Cortex of kidney (tissue), 1 donor: ENCODE measurements at places on chromosomes 2 and 18.

- DNase-seq, result no peak
Observed at GRCh38 chr18:10516078-10516477, 9.7 kb upstream of the NAPG start.

DNA sequence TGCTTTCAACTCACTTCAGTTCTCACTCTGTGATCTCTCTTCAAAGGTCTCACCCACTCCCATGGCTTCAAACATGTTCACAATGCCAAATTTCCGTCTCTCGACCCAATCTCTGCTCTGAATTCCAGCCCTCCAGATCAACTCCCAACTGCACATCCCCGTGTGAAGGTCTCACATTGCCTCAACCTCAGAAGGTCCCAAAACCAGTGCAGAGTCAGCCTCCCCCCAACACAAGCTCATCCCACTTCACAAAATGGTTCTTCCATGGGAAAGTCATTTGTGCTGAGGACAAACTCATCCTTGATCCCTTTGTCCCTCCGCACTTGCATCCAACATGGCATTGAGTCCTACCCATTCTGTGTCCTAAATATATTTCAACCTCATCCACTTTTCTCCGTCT lies 31.0 kb upstream of the GNAL start:
- DNase-seq, result no peak

DNA sequence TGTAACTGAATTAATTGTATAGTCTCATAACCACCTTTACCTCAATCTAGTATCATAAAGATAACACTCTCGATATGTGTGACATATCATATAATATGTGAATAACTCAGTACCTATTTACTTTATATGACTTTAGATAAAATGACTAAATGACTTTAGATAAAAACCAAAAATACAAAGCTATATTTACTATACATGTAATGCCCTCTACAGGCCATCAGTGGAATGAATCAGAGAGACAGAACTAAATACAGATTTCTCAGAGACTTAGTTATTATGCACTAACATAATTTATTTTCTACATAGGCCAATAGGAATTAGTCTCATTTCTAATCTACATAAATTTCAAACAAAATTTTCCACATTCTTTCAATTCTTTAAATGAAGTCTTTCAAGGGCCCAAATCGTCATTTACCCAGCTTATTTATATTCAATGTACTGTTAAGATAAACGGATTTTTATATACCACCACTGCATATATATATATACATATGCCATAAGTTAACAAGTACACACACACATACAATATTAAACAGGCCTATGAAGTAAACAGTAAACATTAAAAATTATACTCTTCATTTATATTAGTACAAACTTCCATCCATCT lies 219.9 kb downstream of the EXOC6B start:
- DNase-seq, result no peak

DNA sequence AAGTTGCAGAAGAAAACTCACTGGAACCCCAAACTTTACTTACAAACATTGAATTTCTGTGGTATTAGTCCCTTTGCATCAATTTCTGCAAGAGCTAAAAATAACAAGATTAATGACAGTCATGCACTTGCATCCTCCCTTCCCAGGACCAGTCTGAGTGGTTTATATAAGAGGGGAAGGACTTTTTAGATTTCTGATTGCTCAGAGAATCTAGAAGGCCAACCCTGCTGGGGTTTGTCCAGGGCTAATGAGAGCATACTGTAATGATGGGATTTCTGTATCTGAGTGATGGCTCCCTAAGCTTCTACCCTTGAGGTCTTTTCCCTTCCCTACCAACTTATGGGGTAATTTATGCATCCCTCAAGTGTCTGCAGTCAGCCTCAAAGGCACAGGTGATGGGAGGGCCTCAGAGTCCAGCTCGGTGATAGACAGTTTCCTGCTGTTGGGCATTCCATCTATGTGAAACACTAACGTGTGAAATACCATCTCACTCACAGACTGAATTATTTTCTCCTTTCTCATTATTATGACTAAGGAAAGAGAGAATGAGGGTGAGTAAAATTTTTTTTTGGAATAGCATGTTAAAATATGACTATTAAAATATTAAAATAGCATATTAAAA lies 556.3 kb downstream of the RIT2 start:
- no peak for DNase-seq

- no peak for DNase-seq
Observed at GRCh38 chr2:109065391-109065734, 63.6 kb upstream of the SH3RF3 start.

DNA sequence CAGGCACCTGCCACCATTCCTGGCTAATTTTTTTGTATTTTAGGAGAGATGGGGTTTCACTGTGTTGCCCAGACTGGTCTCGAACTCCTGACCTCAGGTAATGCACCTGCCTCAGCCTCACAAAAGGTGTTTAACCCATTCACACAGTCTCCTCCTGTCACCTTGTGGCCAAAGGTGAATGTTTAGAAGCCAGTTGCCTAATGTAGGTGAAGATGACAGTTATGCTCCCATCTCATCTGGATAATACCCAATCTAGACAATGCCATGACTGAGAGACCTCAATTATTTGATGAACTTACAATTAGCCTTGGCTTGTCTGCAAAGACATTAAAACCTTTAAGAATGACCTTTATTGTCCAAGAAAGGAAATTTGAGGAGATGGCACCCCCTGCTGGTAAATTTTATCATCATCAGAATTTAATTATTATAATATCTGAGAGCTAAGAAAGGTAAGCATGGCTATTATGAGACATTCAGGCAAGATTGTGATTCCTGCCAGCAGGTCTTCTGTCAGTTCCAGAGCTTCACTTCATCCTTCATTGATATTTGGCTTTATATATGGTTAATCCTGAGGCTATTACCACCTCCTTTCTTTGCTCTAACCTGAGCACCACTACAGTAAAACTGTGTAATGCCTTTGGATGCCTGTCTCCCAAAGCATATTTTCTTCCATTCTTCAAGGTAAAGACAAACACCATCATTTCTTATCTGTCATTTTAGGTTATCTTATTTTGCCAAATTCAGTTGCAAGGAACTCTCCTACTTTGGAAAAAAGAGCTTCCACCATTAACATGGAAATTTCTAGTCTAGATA lies 117.6 kb downstream of the FAM124B start:
- DNase-seq, result no peak

DNA sequence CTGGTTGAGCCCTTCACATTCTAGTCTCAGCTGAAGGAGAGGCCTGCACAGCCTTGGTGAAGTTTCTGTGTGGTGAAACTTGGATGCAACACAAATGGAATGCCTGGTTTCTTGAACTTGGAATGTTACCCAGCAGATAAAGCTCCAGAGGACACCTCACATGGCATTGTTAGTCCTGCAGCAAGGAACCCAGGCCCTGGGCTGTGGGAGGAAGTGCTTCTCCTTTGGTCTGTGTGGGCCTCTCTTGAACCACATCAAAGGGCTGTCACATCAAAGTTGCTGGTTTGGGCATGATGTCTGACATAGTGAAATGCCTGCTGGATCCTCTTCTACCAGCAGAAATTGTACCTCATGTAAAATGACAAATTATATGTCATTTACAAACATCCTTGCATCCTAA lies 198.5 kb downstream of the FHOD3 start:
- no peak for DNase-seq

DNA sequence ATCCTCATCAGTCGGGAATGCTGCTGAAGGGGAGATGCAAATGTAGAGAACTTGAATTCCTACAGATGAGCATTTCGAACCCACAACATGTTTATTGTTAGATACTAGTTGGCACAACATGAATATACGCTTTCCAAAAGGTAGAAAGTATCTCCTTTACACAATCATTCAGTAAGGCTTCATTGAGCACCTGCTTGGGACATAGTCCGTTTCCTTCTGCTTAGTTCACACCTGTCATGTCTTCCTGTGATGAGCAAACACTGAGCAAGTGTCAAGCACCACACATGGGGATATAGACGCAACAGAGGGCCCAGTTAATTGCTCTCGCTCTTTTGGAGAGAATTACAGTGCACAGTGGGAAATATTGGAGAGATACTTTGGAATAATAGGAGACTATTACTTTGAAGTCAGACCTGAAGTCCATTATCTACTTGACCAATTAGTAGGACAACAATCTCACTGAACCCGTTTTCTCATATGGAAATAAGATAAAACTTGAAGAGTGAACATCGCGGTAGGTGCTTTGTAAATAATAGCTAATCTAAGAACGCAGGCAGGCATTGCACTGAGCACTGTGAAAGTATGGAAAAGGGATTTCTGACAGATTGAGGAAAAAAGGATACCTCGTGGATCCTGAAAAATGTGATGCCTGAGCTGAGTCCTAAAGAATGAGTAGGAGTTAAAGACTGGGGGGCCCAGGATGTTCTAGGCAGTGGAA lies 1.2 kb downstream of the CPSF3 start:
- no peak for DNase-seq

DNA sequence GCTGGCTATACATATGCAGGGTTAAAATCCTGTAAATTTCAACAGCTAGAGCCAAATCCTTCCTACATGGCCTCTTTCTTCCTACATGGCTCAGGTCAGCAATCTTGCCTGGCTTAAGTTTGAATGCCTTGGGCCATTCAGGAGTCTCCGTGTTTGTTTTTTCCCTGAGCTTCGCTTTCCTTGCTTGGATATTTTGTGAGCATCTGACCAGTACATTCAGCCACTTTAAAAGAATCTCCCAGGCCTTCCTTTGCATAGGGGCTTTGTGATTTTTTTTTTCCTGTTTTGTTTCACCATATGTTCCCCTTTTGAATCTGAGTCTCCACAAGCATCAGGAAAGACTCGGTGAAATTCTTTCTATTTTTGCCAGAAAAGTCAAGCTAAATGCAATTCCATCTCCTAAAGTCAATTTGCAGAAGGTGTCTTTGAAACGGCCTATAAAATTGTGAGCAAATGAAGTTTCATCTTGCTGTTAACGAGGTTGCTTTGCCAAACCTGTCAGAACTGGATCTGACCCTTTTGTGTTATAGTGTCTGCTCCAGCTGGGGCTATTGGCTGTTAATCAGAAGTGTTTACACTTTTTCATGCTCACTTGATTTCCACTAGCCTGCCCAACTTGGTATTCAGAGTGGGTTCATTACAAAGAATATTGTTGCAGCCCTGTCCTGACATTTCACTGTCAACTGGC lies 256.9 kb downstream of the DCC start:
- no peak for DNase-seq

DNA sequence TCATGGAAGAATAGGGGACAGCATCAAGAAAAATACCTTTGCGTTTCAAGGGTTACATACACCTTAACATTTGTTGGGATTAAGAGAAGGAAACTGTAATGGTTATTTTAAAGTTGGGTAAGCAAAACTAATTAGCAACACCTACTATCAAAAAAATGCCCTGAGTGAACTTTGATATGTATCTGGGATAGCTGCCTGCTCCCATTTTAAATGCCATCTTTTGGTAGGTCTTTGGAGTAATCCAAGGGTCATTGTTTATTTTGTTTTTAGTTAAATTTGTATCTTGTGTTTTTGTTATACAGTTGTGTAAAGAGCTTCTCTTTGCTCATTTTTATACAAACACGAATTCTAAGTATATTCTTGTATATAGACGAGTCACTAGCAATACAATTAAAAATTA lies 9.9 kb downstream of the PTPN4 start:
- no peak for DNase-seq

- no peak for DNase-seq
Observed at GRCh38 chr2:205496772-205497171, 185.5 kb upstream of the NRP2 start.

DNA sequence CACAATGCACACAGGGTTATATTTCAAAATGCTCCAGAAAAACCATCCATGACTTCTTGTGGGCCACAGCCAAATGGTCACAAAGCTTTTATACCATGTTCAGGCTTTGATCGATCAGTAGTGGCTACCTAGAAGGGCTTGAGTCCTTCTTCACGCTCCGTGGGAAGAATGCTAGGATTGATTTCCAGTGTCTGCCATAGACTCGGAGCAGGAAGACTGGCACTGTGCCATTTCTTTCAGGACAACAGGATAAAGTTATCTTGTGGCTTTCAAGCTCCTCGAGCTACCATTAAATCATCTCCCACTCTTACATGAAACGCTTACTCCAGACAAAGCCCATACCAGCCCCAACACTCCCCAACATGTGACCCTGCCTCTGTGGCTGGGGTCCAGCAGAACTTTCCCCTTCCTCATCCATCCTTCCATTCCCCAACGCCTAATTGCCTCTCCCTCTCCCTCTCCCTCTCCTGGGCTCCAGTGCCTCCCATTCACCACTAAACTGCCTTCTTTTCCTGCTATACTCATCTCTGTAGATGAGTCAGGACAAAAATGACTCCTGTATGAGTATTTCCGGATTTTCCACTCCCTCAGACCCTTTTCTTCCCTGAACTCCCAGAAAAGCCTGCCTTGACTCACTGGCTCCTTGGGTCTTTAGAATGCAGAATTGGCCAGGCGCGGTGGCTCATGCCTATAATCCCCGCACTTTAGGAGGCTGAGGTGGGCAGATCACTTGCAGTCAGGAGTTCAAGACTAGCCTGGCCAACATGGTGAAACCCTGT lies 40.9 kb downstream of the ADD2 start:
- no peak for DNase-seq

DNA sequence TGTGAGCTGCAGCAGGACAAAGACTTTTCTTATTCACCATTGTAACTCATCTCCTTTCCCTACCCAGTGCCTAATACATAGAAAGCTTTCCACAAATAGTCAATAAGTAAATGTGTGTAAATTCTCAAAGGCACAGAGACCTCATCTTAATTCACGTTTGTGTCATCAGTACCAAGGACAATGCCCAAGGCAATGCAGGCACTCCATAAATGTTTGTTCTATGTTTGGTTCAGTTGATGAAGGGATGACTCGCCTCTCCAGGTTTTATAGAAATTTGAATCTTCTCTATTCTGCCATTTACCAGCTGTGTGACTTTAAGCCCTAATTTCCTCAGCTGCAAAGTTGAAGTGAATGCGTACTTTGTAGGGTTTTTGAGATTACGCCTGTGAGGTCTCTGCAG lies 2.1 kb upstream of the MOGAT1 start:
- DNase-seq, result no peak

DNA sequence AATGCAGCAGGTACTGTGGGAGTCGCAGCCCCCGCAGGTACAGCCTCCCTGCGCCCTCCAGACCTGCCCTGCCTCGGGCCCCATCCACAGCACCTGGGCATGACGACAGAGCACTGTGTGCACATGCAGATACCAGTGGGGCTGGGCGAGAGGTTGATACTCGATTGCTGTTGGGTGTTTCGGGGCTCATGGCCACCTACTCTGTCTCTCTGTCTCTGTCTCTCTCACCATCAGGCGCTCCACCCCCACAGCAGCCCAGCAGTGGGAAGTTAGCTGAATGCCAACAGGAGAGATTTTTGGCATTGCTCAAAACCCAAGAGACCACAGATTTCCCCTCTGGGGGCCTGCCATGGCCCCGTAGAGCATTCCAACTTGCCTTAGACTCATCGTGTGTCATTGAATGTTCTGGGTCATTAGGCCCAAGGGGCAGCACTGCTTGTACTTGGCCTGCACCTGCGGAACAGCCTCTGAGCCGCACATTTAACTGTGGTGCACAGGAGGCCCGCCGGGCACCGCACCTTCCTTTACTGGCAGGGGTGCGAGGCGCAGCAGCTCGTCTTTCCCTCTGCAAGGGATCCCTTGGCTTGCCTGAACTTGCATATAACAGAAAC lies 18.8 kb downstream of the KCNIP3 start:
- DNase-seq, result no peak

DNA sequence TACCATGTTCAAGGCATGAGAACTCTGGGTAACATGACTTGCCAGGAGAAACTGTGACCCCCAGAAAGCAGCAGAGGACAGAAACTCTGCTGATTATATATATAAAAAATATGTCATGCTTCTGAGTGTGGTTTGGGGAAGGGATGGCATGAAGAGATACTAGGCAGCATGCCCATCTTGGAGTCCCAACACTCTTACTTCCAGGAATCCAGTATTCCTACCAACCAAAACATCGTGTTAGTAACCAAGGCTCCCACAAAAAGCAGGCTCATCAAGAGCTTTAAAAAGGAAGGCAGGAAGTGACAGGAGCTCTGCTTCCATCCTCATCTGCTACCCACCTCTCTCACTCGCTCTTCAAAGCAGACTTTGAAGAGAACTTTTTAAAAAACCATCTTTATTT lies 31.6 kb upstream of the TWIST2 start:
- DNase-seq, result no peak
